ENCODE measurements at places on chromosomes 11 and 22.

DNA sequence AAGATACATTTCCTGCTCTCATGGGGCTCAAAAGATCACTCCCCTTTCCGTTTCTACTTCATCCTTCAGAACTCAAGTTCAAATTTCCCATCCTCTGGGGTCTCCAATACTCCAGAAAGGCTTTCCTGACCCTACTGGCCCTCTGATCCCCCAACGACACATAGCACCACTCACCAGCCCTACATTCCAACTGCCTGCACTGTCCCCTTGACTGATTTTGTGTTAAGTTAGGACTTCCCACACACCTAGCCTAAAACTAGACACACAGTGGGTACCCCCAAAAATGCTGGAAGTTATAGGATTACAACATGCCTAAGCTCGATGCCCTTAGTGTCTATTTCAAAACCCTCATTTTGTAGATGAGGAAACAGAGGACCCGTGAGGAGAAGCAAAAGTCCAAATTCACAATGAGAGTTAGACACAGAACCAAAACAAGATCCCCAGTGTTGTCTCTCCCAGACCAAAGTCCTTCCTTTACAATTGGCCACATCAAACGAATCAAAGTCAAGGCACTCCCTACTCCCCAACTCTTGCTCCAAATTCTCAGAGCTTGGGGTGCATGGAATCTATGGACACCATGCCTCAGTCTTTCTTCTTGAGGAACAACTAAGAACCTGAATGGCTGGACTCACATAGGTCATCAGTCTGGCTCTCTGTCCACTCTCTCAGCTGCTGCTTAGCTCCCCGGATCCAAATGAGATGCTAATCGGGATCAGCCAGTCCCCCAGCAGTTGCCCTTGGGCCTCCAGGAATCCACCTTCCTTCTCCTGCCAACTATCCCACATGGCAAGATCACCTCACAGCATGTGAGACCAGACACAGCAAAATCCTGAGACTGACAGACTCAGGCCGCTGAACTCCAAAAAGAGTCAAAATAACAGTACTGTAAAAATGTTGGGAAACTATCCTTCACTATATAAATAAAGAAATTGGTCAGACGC lies 1.7 kb downstream of the CLPB start:
- DNase-seq, result no peak

DNA sequence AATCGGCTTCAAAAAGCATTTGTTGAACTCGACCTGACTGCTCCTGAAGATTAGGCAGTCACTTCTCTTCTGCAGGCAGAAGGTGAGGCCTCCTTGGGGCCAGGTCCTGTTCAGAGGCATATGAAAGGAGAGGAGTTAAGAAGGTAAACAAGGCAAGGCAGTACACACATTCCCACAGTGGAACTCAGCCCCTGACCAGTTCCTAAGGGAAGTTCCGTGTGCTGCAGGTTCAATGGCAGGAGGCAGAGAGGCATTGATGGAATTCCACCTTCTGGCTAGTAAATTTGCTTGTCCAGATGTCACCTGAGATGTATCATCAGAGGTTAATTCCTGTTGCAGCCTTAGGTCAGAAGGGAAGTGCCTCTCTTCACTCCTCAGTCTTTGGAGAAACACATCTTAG lies 337.0 kb upstream of the MTNR1B start:
- DNase-seq, result no peak

DNA sequence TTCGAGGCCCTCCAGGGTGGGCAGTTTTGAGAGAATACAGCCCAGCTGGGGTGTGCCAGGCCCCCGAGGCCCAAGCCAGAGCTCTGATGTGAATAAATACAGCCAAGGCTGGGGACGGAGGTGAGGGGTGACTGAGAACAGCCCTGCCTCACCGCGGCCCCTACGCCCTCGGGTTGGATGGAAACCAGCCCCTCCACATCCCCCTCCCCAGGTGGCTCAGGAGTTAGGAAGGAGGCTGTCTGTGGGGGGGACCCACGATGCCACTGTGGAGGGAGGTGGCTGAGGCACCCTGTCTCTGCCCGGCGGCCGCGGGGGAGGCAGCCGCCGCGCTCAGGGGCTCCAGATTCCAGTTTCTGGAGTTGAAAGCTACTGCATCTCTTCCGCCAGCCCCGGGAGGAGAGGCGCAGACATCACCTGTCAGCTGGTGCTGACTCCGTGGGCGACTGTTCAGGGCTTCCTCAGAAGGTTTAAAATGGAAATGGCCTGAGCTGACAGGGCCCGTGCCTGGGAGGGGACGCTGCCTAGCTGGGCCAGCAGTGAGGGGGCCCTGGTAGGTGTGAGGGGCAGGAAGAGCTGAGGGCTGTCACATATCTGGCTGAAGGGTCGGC lies 1.4 kb downstream of the FLRT1 start:
- DNase-seq, result no peak

DNA sequence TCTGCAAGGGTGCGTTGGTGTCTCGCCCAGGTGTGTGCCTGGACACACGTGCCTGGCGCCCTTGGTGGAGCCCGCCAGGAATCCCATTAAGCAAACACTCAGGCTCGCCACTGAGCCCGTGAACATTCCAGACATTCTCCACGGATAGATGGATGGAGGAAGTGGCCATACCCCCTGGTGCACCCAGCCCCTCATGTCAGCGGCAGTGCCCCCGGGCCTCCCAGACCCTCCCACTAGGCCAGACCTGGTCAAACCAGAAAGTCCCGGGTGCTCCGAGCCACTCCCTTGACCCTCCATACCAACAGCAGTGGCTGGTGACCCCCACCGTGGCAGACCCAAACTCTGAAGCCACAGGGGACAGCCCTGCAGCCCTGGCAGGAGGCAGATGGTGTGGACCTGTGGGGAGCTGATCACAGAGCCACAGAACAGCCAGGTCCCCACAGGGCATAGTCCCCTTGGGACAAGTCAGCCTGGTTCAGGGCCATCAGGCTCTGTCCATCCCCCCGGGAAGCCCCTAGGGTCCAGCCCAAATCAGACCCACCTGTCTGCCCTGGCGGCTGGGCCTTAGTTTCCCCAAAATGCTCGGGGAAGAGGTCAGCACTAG lies 1.9 kb downstream of the EPS8L2 start:
- no peak for DNase-seq

- DNase-seq, result no peak
Measured at GRCh38 chr22:42635531-42635930, 4.9 kb downstream of the ATP5MGL start.

GRCh38 chr11:112367895-112368294 lies 107.2 kb upstream of the PLET1 start:
- no peak for DNase-seq

- DNase-seq, result no peak
Measured at GRCh38 chr11:100672498-100673033, 14.5 kb upstream of the ARHGAP42 start.

- no peak for DNase-seq
Measured at GRCh38 chr11:119367661-119368120, 13.8 kb downstream of the USP2 start.

GRCh38 chr11:94882931-94883330 lies 90.4 kb downstream of the CWC15 start:
- no peak for DNase-seq

- DNase-seq, result no peak
Measured at GRCh38 chr11:46251954-46252353, 25.5 kb upstream of the CREB3L1 start.

GRCh38 chr11:65378208-65378927 lies 4.1 kb downstream of the SLC25A45 start:
- DNase-seq, result no peak

DNA sequence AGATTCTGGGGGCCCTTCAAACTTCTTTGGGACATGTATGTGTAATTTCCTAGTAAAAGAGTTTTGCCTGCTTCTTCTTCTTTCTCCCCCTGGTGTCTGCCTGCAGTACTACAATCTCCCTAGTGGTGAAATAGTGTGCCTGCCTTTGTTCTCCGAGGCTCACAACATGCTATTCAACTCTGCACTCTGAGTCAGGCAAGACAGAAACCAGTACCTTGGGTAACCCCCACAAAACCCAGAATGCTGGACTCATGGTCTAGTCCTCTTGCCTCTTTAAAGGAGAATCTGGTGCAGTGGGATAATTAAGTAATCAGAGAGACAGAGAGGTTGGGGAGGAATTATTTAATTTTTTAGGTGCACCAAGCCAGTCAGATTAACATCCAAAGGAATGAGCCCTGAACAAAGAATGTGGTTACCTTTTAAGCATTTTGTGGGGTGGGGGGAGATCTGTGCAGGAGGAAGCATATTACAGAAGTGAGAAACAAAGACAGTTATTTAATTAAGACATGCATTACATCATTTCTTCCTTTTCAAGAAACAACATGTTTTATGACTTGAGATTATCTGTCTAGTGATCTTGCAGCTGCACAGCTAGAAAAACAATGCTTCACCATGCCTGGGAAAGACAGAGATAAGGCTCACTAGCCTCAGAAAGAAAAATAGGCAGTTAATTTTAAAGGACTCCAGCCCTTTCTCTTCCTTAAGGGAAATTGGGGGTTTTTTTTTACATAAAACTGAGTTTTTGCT lies 11.0 kb upstream of the MS4A6A start:
- DNase-seq, result peak; percentile 69

- no peak for DNase-seq
Measured at GRCh38 chr11:83437939-83438338, 151.8 kb upstream of the CCDC90B start.

- DNase-seq, result no peak
Measured at GRCh38 chr22:29049655-29050263, 11.9 kb downstream of the C22orf31 start.

DNA sequence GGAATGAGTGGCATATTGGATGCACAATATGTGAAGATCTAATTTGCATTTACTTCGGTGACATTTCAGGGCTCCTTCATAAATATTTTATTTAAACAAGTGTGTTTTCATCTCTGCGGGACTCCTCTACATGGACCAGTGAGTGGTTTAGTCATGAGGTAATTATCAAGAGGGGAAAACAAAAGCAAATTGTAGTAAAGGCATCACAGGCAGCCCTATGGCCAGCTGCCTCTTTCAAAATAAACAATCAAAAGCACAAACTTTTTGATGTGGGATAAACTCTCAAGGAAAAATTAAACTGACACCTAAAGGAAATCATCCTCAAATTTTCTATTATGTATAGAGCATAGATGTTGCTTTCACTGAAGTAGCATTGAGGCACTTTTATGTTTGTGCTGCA lies 6.0 kb downstream of the SYT9 start:
- no peak for DNase-seq

- no peak for DNase-seq
Measured at GRCh38 chr22:31846161-31847115, 92.6 kb downstream of the DEPDC5 start.

- DNase-seq, result no peak
Measured at GRCh38 chr22:28658448-28658847, 21.2 kb downstream of the TTC28 start.

DNA sequence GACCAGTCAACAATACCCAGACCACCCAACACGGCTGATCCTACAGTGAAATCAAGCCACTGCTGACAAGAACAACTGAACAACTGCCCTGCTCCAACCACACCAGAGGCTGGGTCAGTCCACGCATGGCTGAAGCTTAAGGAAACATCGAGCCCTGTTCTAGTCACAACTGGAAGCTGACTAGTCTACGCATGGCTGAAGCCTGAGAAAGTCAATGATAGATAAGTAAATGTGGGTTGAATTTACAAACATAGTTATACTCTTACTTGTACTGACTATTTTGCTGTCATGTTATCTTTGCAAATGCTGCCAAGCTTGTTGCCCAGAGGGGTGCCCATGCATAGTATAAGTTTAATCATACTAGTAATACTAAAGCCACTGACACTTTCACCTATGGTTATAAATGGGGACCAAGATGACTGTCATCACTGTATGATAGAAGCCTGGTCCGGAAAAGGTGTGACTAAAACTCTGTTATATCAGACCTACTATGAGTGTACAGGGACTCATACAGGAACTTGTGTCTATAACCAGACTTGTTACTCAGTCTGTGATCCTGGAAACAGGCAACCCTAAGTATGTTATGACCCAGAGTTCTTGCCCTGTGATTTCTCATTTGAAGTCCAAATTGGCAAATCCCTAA lies 43.4 kb upstream of the GLYAT start:
- no peak for DNase-seq

- DNase-seq, result no peak
Measured at GRCh38 chr11:1039481-1040427, 3.2 kb upstream of the MUC6 start.

- DNase-seq, result peak; percentile 52
Measured at GRCh38 chr22:46739094-46739870, 1.2 kb upstream of the CERK start.

GRCh38 chr11:64744544-64745188 lies 724 bp upstream of the RASGRP2 start:
- no peak for DNase-seq

GRCh38 chr11:69238573-69239351 lies 55.2 kb upstream of the MYEOV start:
- no peak for DNase-seq

DNA sequence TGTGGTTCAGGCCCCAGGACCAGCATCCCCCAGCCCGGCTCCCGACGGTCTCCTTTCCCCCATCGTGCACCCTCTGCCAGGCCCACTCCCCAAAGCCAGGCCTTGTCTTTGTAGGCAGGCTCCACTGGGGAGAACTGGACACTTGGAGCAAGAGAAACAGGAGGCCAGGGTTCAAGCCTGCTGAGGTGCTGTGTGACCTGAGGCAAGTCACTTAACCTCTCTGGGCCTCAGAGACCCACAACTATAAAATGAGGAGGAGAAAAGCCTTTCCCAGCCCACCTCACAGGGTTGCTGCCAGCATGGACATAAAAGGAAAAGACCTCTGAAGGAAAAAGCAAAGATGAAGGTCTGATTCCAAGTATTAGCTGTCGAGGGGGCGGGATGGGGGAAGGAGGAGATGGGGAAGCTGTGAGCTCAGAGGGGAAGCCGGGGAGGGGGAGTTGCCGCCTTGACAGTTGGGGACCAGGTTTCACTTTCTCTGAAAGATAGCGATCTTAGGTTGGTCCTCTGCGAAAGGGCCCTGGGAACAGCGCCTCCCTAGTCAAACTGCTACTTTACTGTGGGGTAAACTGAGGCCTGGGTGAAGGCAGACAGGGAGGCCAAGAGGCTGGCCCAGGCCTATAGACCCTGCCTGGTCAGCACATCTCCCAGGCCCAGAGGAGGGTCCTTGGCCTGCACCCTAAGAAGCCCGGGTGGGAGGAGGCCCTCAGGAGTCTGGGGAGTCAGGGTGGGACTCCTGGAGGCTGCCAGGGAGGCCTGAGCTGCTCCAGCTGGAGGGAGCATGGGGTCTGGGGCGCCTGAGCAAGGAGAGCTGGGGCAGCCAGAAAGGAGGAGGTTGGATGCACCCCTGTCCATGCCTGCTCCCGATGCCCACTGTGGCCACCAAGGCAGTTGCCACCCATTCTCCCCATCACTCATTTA lies 991 bp upstream of the OSM start:
- no peak for DNase-seq

All from ovary (tissue), 10 donors.